Left cardiac atrium (tissue), 4 donors: ENCODE measurements at places on chromosomes 11 and 22. TPM values are rescaled to one million over a fixed set of nuclear protein-coding genes. Genes with fewer than 3 reads are reported as not detected.

The OR5A1 gene
- total RNA-seq = not detected

The DLG2 gene
- total RNA-seq = 7.4 TPM

The APOBEC3B gene
- 1.6 TPM for total RNA-seq

The ANKK1 gene
- not detected for total RNA-seq

The FAM180B gene
- total RNA-seq = 0.41 TPM

The OR51B4 gene
- total RNA-seq = not detected

The TEX54 gene
- not detected for total RNA-seq

The FOLR1 gene
- not detected for total RNA-seq

The EFEMP2 gene
- total RNA-seq = 98.0 TPM

The RAB38 gene
- 2.2 TPM for total RNA-seq

DNA sequence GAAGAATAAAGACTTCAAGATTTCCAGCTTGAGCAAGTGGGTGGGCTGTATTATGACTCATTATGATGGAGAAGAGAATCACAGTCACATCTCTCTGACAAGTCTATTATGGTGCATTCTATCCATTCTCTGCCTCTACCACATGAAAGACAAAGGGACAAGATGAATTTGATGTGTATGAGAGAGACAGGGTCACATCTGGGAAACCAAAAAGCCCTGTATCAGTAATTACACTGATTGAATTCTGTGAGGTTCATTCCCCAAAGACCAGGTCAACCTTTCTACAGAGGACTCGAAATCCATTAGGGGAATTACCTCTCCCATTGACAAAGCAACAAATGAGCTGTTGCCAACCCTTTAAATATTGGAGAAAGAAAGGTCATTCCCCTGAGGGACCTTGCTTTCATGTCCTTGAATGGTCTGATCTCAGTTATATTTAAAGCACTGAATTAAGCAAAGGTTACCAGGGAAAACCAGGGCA is 109.6 kb downstream of the USP35 start:
- no peak for DNase-seq

- DNase-seq = no peak
Measured at GRCh38 chr11:11973866-11974265, 34.6 kb downstream of the DKK3 start.

DNA sequence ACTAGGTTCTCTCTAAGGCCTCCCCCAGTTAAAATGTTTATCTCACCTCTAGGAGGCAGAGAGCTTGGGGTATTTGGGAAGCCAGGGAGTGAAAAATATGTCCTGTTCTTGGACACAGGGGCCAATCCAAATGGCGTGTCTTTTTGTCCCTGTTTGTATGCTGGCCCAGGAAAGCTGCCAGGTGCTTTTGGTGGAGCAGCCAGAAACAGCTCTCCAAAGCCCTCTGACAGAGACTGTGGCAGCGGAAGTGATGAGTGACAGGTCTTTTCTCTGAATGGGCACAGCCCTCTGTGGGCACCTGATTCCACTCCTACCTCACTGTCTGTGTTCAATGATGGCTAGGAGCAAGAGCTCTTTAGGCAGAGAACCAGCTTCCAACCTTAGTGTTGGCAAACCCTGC is 106.4 kb upstream of the KIRREL3 start:
- DNase-seq = no peak

DNA sequence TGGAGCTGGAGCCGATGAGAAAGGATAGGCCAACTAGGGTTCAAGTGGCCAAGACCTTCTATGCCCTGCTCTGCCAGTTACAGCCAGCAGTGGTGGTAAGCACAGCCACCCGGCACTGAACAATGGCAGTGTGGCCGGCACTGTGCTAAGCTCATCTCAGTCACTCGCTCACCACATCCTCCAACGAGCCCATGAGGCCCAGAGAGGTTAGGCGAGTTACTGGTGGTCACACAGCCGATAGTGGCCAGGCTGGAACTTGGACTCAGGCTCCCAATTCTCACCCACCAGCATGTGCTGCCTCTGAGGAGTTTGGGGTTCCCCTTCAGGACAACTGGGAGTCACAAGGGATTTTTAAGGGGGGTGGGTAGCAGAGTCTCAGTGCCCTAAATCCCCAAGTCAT is 66.4 kb downstream of the IGLL1 start:
- DNase-seq = no peak

- no peak for DNase-seq
Measured at GRCh38 chr22:43855431-43855830, 6.9 kb downstream of the SULT4A1 start.

DNA sequence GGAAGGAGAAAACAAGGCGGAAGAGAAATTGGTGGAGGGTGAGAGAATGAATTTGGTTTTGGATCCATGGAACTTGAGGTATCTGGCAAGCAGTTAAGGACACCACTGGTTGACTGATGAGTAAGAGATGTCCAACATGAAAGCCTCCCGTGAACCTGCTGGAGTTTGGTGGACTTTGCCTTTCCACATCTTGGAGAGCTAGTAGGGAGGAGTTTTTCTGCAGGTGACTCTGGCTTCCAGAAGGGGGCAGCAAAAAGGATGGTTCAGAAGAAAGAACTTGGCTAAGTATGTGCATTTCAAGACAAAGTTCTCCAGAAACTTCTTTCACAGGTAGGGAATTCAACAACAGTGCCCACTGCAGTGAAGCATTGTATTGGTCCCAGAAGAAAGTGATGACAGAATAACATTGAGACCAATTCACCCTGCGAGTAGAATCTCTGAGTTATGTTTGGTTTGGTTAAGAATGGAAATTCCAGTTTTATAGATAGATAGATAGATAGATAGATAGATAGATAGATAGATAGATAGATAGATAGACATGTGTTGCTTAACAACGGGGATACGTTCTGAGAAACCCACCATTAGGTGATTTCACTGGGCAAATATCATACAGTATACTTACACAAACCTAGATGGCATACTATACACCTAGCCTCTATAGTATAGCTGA is 28.5 kb downstream of the DCDC1 start:
- no peak for DNase-seq

- no peak for DNase-seq
Measured at GRCh38 chr11:3090096-3090901, 33.1 kb upstream of the CARS1 start.

DNA sequence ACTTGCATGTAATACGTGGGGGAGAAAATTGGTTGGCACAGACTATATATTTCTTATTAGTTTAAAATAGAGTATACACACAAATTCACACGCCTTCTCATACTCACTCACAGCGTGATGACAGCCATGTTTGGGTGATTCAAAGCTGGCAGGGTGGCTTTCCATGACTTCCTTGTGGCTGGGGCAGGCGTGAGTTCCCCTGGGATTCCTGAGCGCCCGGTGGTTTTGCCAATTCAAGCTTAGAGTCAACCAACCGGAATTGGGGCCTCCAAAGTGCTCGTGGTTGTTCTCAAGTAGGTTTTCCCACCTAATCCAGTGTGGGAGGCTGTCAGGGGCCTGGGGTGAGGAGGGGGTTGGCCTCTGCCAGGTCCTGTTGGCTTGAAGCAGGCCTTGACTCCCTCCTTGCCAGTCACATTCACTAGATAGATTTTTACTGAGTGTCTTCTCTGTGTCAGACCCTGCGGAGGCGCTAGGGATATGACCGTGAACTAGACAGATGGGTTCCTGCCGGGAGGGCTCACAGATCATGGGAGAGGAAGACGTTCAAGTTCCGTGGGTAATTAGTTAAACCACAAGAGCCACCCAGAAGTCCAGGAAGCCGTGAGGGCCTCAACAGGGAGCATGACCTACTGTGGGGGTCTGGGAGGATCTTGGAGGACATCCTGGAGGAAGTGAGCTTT is 11.5 kb downstream of the PKNOX2 start:
- no peak for DNase-seq

GRCh38 chr11:13110929-13111812 is 102.1 kb downstream of the RASSF10 start:
- DNase-seq = peak; percentile 67

GRCh38 chr22:27903805-27904473 is 15.1 kb downstream of the PITPNB start:
- no peak for DNase-seq

DNA sequence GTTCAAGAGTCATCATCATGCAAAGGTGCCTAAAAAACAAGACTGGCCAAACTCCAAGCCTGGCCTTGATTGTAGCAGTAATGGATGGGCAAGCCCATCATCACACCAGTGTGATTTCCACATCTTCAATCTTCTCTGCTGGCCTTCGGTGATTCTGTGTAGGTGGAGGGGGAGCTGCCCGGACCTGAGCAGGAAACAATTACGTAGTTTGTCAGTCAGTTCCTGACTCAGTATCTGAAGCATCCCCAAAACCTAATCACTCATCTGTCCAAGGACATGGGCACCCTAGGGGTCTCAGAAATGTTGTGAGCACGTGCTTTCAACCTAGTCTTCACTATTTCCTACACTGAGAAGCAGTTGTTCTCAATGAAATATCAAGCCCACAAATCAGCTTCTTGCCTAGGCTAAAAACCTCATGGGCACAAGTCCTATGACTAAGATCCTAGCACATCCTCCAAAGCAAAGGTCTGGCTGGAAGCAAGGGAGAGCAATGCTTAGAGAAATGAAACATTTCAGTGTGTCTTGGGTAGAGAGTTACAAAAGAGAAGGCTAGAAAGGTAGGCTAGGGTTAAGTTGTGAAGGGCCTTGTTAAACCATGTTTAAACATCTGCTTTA is 24.6 kb downstream of the ATG16L2 start:
- DNase-seq = no peak

GRCh38 chr11:66237867-66238266 is 30.6 kb upstream of the RAB1B start:
- DNase-seq = no peak

- DNase-seq = no peak
Measured at GRCh38 chr22:20316217-20316843, 3.5 kb downstream of the DGCR6L start.

GRCh38 chr22:37334859-37335805 is 52.8 kb downstream of the CYTH4 start:
- DNase-seq = no peak

GRCh38 chr11:119055901-119056300 is 1.1 kb downstream of the HYOU1 start:
- no peak for DNase-seq

DNA sequence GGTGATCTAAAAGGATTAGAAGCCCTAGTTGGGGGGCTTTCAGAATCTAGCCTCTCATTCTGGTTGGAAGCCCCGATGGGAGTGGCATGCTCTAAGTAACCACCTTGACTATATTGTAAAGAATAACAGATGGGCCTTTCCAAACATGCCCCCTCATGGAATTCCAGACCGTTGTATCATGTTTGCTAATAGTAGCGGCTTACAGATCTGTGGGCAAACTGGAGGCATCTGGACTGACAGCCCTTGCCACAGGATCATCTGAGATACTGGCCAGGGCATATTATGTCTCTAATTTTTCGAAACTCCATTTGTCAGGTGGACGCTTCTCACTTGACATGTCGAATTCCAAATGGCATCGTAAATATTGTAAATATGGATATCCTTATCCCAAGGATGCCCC is 10.5 kb downstream of the APIP start:
- no peak for DNase-seq
